NCI-H2081 (cell line): ENCODE measurements at places on chromosomes 6 and 20.
A peak's percentile ranks its signal among the peaks of the same experiment; 100 is the strongest.

- DNase-seq = peak; percentile 48
Measured at GRCh38 chr20:20465252-20465651, 97.3 kb downstream of the INSM1 start.

DNA sequence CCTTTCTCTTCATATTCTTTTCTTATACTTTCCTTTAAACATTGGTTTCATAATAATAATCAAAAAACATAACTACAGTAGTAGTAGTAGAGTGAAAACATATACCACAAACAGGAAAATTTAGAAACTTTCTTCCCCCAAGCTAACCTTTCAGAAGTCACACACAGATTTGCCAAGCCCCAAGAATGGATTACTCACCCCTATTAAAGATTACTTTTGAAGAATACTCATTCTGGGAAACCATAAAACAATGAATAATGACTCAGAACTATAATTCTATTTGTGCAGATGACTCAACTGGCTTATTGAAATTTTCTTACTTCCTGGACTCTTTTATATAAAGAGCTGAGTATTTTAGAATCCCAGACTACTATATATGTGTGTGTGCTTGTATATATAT, 119.4 kb upstream of the GJE1 start:
- no peak for DNase-seq

DNA sequence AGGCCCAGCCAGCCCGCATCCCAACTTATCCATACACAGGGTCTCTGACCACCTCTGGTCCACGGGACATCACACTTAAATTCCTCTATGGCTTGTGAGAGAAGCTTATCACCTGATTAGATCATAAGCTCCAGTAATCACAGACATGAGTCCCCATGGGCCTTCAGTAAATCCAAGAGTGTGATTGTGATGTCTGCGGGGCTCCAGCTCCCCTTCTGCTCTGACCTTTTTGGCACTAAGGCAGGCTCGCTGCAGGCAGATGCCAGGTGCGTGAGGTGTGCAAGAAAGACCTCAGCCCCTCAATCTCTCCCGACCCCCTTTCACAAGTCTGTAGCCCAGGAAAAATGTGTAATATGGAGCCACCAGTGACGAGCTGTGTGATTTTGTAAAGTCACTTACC, 127.6 kb upstream of the DUSP22 start:
- DNase-seq = no peak

GRCh38 chr20:53963635-53964034, 106.8 kb downstream of the BCAS1 start:
- DNase-seq = no peak

GRCh38 chr6:143940011-143940597, 68.0 kb downstream of the PLAGL1 start:
- DNase-seq = peak; percentile 8

GRCh38 chr6:108872575-108872974, 24.4 kb downstream of the ARMC2 start:
- DNase-seq = no peak

GRCh38 chr20:49567421-49568277, at the start of gene PTGIS:
Gene PTGIS, minus strand, starts transcription at chr20:49568137. Its CDS starts 21 bp downstream, at chr20:49568116.
- DNase-seq = no peak

DNA sequence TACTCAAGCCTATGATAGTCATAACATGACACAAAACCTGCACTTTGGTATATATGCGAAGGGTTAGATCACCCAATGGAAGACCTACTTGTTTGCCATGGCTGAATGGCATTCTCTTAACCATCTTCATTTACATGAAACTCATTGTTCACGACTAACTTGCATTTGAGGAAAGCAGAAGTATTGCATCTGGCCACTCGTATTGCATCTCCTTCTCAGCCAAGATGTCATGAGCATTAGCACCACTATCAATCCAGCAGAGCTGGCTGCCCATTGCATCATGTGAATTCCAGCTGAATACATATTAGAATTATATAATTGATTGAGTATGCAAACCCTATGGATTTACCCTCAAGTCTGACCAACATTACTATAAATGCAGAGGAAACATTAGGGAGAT, 390.2 kb downstream of the LAMA2 start:
- DNase-seq = peak; percentile 59

DNA sequence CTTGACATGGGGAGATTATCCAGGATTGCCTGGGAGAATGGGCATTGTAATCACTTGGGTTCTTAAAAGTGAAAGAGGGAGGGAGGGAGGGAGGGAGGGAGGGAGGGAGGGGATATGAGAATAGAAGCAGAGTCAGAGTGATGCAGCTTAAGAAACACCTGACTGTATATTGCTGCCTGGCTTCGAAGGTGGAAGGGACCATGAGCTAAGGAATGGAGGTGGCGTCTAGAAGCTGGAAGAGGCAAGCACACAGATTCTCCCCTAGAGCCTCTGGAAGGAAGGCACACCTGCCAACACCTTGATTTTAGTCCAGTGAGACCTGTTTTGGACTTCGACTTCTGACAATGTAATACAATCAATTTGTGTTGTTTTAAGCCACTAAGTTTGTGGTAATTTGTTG, 78.4 kb downstream of the PRL start:
- no peak for DNase-seq

DNA sequence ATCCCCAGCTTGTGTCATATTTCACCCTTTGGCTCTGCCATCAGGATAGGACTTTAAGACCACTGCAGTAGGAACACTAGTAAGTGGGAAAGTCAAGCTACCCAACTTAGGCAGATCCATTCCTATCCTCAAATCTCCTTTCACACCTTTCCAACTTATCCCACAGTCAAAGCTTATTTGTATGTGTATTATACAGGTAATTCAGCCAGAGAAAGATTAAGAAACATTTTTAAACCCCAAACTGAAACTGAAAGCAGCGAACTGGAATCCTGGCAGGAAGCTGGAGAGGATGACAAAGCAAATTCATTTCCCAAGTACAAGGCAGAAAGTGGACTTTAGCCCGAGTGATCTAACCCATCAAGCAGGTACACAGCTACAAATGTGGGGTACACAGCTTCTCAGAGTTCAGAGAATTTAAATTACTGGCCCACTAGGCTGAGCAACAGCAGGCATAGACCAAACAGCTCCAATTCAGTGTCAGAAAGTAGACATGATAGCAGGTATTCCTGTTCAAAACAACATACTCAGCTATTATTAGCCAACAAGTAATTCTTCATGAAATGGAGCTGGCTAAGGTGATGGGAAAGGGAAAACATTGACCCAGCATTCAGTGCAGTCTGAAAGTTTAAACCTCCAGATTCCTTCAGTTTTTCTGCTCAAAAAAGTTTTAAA, 39.1 kb downstream of the ILRUN start:
- no peak for DNase-seq

DNA sequence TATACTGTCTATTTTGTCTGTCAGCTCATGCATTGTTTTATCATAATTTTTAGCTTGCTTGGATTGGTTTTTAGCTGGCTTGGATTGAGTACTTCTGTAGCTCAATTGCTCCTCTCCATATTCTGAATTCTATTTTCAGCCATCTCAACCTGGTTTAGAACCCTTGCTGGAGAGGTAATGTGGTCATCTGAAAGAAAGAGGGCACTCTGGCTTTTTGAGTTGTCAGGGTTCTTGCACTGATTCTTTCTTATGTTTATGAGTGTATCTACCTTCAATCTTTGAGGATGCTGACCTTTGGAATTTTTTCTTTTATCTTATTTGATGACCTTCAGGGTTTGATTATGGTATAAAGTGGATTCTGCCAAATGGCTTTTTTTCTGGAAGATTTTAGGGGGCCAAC, 632.7 kb upstream of the ID4 start:
- peak; percentile 10 for DNase-seq

- no peak for DNase-seq
Measured at GRCh38 chr6:118589186-118589585, 41.1 kb downstream of the PLN start.

DNA sequence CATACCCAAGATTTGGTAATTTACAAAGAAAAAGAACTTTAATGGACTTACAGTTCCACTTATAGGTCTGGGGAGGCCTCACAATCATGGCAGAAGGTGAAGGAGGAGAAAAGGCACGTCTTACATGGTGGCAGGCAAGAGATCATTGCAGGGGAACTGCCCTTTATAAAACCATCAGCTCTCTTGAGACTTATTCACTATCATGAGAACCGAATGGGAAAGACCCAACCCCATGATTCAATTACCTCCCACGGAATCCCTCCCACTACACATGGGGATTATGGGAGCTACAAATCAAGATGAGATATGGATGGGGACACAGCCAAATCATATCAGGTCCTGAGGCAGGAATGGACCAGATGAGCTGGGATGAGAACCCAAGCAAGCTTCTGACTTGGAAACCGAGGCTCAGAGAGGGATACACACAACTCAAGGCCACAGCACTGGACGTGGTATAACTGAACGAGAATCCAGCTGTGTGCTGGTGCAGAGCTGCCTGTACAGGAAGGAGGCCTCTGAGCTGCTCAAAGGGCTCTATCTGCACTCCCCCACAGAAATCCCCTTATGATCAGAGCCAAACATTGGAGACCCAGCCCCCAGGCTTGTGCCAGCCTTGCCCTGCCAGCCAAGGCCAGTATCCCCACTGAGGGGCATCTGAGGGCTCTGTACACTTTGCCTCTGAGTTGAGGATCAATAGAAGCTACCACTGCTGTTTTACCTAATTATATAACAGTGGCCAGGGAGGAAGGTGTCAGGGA, 137.8 kb downstream of the CEBPB start:
- no peak for DNase-seq

- no peak for DNase-seq
Measured at GRCh38 chr6:132893772-132894490, 79.6 kb downstream of the RPS12 start.

- DNase-seq = peak; percentile 86
Measured at GRCh38 chr6:65091561-65091960, 615.5 kb downstream of the EYS start.

GRCh38 chr6:45652416-45652815, 274.7 kb upstream of the SUPT3H start:
- DNase-seq = no peak

DNA sequence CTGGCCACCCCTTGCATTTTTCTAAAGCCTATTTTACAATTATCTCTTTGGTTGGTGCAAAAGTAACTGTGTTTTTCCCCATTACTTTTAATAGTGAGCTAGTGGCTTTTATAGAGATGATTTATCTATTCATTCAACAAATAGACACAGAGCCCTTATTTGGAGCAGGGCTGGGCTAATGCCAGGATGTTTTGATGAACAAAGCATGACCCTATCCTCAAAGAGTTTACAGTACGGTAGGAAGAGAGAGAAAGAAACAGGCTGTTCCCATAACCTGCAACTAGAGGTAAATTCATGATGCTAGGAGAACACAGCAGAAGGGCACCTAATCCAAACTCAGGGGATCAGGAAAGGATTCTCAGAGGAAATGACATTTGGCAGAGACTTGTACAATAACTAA, 37.3 kb upstream of the UST start:
- DNase-seq = no peak

DNA sequence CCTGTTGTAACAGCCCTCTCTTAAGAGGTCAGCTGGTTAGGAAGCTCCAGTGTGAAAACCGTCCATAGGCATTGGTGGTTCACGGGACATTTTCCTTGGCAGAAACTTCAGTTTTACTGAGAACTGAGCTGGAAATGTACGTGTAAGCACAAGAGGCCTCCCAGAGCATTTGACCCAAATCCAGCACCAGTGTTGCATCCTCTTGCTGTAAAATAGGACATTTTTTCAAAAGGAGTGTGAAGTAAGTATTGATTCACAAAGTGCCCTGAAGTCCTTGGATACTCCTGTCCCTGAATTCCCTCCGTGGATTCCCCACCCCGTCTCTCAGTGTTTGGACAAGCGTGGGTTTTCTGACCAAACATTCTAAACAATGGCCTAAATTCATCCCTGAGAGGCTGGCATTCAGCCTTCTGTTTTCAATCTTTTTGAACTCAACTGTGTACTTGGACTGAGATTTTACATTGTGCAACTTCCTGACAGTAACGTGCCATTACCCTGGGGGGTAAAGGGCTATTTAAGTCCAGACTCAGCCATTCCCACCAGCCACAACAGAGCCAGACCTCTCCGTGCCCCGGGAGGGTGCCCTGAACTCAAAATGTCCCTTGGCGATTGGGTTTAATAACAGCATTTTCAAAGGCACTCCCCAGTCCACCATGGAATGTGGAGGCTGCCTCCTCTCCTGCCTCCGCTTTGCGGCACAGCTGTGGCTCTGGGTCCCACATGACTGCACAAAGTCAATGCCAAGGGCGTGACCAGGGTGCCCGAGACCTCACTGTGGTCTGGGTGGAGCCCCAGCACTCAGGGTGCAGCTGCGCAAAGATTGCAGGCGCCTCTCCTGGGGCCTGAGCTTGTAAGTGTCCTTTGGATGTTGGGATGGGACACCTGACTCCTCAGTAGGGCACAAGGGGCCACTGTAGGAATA, 92.7 kb upstream of the AFDN start:
- DNase-seq = no peak

GRCh38 chr20:24909861-24910260, 39.2 kb upstream of the CST7 start:
- no peak for DNase-seq

DNA sequence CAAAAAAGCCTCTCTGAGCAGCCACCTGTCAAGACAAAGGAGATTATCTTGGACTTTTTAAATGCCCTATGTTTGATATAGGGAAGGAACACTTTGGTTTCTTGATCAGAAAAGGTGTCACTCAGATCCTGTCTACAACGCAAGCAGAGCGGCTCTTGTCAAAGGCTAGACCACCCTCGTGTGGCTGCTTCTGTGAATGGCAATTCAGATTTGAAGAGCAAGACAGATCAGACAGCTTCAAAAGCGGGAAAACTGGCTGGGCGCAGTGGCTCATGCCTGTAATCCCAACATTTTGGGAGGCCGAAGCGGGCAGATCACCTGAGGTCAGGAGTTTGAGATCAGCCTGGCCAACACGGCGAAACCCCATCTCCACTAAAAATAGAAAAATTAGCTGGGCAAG, 10.1 kb upstream of the NXT1 start:
- peak; percentile 62 for DNase-seq

GRCh38 chr20:6055981-6056569, 2.2 kb upstream of the LRRN4 start:
- no peak for DNase-seq

DNA sequence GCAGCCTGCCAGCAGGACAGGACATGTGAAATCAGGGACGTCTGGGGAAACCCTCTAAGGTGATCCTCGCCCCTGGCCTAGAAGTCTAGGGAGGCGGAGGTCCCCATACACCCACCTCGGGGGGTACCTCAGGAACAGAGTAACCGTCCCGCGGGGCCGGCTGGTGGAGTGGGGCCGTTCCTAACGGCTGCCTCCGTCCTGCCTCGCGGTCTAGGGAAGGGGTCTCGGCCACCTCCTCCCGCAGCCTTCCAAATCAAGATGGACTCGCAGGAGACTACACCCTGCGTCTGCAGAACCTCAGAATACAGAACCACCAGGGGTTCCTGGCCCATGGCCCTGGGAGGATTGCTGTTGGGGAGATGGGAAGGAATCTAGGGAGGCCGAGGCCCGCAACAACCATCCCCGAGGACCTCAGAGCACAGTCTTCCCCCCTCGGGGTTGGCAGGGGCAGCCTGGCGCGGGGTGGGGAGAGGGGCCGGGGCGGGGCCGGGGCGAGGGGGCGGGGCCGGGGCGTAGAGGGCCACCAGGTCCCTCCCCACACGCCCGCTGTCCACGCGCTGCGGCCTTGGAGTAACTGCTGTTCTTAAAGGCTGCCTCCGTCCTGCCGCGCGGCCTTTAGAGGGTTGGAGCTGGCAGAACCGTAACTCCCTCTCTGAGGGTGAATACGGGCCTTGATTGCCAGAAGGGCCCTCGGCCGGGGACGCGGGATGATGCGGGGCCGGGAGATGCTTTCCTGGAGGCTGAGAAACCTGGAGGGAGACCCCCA, 89.0 kb upstream of the MLN start:
- DNase-seq = no peak
